ENCODE measurements at places on chromosomes 7 and 10. TPM values are rescaled to one million over a fixed set of nuclear protein-coding genes. Genes with fewer than 3 reads are reported as not detected.

PPIA gene
- 1,178 TPM for total RNA-seq

DPP6 gene
- total RNA-seq: not detected

FBXL13 gene
- total RNA-seq: 0.26 TPM

ADAM12 gene
- total RNA-seq: 1.8 TPM

OR2A42 gene
- total RNA-seq: not detected
